ENCODE measurements at places on chromosomes 16 and 17. TPM values are rescaled to one million over a fixed set of nuclear protein-coding genes. Genes with fewer than 3 reads are reported as not detected.

LYRM9 gene
- total RNA-seq: 8.9 TPM

DNA sequence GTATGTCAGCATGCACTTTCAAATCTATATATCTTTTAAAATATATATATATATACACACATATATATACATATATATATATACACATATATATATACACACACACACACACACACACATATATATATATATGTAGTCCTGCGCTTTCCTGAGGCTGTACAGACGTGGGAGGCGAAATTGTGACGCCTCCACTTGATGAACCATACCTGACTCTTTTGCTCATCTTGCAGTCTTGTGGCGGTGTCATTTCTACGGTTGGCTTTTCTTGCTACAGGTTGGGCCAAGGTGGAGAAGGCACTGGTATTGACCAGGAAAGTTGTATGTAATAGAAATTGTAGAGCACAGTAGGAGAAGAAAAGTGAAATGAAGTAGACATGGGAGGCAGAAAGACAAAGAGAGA is 88.2 kb downstream of the RBFOX1 start:
- no peak for DNase-seq

DNA sequence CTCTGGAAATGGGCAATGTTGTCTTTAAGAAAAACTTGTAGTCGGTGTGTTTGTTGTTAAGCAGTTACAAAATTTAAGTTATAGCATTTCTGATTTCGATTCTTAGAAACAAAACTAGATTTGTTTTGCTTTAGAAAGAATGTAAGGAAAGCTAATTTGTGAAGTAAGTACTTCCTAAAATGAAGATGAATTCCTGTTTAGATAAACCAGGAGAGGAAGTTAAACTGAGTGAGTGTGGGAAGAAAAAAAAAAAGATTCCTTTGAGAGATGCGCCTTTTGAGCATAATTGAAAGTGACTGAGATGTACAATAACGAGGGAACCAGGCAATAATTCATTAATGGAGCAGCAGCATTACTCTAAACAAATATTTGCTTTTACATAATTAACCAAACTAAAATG is 52.4 kb upstream of the ALOX12 start:
- no peak for DNase-seq

- no peak for DNase-seq
Observed at GRCh38 chr16:1349351-1349750, 2.3 kb downstream of the TSR3 start.

DNA sequence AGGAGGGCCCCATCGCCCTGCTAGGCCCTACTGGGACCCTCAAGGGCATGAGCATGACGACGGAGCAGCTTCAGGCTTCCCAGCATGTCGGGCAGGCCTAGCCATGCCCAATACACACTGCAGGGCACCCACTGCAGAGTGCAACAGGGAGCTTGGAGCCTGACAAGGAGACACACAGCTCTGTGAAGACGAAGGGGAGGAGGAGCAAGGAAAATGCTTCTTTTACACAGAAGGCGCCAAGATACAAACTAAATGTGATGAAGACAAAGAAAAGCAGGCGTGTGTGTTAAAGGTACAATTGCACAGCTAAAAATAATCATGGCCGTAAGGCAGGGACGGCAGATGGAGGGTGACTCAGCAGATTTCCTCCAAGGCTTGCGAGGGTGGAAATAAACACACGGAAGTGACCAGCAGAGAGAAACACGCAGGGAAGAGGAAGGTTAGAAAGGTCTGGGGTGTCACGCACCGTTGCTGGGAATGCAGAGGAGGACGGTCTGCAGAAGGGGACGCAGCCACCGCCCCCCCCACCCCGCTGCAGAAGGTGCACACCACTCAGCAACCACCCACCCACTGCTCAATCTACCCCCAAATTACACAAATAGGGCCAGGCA is 108.5 kb downstream of the ZNF778 start:
- peak; percentile 39 for DNase-seq

DNA sequence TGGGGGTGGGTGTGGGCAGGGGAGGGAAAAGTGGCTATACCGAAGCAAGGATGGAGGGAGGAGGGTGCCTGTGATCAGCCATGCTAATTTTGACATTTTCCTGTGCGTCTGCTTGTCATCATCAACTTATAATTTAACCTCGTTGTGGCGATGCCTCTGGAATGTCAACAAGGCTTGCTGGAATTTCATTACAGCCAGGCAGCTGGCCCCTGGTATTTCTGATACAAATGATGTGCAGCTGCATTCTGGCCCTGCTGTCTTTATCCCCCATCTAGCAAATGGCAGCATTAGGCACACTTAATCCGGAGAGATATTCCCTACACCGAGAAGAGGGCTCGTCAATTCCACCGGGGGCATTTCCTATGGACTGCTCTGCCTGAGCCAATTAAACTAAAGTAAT is 278.3 kb upstream of the CCL2 start:
- no peak for DNase-seq

DNA sequence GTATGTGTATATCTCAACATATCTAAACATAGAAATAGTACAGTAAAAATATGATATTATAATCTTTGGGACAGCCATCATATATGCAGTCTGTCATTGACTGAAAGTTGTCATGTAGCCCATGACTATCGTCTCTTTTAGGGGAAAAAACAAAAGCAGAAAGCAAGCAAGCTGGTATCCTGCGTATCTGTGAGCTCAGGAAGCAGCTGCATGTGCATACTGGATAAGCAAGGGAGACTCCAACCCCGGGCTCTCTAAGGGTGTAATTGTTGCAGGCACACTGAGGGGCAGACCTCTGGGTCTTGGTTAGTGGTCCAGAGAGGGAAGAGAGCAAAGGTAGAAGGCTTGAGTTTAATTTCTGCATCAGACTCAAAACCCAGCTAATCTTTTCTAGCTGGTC is 581.1 kb downstream of the MAF start:
- no peak for DNase-seq

DNA sequence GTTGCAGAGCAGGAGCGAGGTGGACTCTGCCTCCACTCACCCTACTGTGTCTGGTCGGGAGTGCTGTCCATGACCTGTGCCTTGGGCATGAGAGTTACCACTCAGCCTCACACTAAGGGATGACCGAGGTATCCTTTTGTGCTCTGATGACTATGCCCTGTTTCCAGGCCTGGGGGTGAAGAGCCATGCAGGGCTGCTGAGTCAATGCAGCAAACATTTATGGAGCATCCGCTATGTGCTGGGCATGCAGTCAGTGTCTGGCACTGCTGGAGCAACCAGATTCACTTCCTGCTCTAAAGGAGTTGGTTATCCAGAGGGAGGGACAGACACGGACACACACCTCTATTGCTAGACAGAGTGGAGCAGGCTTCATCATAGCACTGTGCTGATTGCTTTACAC is 7.6 kb upstream of the HNF1B start:
- DNase-seq: no peak

- no peak for DNase-seq
Observed at GRCh38 chr16:58041628-58041955, 16.0 kb downstream of the MMP15 start.

LDHD gene
- total RNA-seq: 2.7 TPM

CCDC40 gene
- total RNA-seq: 5.8 TPM

GRCh38 chr16:47886631-47887415 is 269.0 kb downstream of the ABCC12 start:
- no peak for DNase-seq

- no peak for DNase-seq
Observed at GRCh38 chr17:17859909-17860765, 23.4 kb upstream of the SREBF1 start.

All from chondrocyte (in vitro differentiated cells).